ENCODE measurements at places on chromosomes 5 and 9.
A peak's percentile ranks its signal among the peaks of the same experiment; 100 is the strongest.

DNA sequence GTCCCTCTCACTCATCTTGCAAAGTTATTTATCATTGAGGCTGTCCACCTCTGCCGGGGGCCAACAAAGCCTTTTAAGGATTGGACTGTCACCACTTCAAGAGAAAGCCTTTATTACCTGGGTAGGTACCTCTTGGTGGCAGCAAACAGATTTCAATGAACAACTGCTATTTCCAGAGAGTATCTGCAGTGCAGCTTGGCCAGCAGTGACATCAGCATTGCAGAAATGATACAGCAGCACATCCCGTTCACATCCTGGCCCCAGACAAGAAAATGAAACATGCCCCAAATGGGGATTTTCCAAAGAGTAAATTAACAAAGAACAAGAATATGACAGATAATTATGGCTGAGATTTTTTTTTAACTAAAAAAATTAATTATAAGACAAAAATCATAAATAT is 2.3 kb upstream of the SPATA6L start:
- DNase-seq: peak; percentile 58

DNA sequence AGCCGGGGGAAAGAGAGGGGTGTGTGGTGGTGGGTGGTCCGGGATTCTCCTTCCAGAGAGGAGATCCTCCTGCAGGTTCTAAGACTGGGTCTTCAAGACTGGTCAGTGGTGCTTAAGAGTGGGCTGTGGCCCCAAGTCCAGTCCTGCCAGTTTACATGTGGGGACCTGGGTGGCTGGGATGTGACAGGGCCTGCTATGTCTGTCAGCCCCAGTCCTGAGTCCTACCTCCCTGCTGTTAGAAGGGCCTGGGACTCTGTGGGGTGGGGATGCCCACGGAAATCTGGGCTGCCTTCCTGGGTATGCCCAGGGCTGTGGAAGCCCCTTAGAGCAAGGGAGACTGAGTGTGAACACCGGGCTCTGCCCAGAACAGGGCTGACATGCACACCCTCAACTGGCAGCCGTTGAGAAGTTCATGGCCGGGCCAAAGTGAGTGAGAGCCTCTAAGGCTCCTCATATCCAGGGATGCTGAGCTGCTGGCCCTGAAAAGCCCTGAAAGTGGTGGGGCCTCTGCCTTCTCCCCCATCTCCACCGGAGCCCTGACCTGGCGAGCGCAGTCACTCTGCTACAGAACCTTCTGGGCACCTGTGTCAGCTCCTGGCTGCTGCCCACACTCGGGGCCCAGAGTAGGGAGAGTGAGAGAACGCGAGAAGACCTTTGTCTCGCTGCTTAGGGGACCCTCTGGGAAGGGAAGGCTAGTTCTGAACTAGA is 1.7 kb downstream of the PHF2 start:
- no peak for DNase-seq

- DNase-seq: no peak
Measured at GRCh38 chr9:133379153-133380086, 3.3 kb downstream of the STKLD1 start.

DNA sequence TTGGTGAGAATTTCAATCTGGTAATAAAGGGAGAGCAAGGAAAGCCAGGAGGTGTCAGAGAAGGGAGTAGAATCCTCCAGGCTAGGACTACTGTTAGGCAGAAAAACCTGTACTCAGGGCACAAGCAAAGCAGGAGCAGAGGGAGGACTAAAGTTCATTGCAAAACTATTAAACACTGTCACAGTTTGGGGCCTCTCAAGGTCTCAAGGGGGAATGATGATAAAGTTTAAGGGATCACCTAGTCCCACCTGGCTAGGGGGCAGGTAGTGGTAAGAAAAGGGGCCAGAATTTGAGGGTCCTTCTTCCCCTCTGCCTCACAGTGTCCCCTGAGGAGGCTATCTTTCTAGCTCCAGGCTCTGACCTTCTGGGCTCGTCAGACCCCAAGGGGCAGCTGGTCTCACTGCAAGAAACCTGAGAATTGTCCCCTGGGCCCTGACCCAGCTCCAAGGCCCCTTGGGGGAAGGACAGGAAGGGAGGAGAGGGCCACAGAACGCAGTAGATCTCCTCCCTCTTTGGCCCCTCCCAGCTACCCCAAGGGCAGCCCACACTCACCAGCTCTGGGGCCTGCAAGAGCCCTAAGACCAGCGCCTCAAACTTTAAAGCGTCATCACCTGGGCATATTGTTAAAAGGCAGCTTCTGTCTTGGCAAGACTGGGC is 974 bp downstream of the CCDC69 start:
- peak; percentile 88 for DNase-seq

DNA sequence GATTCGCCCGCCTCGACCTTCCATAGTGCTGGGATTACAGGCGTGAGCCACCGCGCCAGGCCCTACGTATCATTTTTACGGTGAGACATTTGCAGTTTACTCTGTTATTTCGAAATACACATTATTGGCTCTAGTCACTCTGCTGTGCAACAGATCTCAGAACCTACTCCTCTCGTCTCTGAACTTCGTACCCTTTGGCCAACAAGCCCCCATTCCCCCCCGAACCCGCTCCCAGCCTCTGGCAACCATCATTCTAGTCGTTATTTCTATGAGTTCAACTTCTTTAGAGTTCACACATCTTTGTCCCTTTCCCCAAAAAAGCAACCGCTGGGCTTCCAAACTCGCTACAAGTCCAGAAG is 735 bp downstream of the PTGR1 start:
- peak; percentile 56 for DNase-seq

DNA sequence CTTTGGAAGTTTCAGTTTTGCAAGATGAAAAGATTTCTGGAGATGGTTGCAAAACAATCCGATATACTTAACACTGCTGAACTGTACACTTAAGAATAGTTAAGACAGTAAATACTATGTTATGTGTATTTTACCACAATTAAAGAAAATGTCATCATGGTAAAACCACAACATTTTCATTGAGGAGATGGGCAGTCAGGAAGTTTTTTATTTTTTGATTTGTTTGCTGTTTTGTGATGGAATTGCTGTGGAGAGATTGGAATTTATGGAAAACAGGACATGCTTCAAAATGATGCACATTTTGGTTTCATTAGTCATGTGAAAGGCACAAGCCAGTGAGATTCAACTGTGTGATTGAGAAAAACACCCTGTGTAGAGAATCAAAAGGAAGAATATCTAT is 90.5 kb upstream of the AGXT2 start:
- DNase-seq: no peak

DNA sequence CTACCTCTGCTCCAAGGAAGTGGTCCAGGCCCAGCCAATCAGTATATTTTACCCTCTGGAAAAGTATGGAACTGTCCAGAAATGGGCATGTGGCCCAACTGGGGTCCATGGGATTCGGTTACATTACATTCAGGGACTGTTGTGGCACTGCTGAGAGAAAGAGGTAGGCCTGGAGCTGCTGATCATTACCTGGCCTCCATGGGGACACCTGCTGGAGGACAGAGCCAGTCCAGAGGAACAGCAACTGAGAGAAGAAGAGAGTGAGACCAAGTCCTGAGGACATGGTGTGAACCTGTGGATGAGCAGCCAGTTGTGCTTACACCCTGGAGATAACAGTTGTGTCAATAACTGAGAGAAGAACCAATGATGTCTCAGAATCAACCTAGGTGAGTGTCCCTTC is 48.2 kb downstream of the HMHB1 start:
- no peak for DNase-seq

GRCh38 chr9:119544492-119544891 is 175.3 kb upstream of the BRINP1 start:
- DNase-seq: no peak

DNA sequence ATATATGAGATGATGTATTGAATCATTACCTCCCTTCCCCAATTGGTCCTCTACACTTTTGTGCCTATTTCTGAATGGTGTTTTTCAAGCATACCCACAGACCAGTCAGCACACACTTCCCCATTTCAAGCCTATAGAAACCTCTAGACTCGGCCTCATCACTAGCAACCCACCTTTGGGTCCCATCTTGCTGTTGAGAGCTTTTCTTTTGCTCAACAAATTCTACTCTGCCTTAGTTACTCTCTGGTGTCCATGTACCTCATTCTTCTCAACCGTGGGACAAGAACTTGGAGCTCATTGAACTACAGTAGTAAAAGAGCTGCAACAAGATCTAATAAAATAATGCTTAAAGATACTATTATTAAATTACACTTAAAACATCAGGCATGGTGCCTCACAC is 49.0 kb upstream of the KDM4C start:
- no peak for DNase-seq
